Dorsolateral prefrontal cortex (tissue), 122 donors: ENCODE measurements at places on chromosomes 7 and 10.
A peak's percentile ranks its signal among the peaks of the same experiment; 100 is the strongest.

- DNase-seq = no peak
Measured at GRCh38 chr7:1243964-1244416, 11.3 kb downstream of the UNCX start.

- no peak for DNase-seq
Measured at GRCh38 chr10:14659626-14660196, 115.0 kb downstream of the FAM107B start.

GRCh38 chr10:72337039-72337629 is 17.6 kb downstream of the DNAJB12 start:
- DNase-seq = peak; percentile 80

GRCh38 chr7:19439517-19439916 is 269.3 kb downstream of the POLR1F start:
- no peak for DNase-seq

DNA sequence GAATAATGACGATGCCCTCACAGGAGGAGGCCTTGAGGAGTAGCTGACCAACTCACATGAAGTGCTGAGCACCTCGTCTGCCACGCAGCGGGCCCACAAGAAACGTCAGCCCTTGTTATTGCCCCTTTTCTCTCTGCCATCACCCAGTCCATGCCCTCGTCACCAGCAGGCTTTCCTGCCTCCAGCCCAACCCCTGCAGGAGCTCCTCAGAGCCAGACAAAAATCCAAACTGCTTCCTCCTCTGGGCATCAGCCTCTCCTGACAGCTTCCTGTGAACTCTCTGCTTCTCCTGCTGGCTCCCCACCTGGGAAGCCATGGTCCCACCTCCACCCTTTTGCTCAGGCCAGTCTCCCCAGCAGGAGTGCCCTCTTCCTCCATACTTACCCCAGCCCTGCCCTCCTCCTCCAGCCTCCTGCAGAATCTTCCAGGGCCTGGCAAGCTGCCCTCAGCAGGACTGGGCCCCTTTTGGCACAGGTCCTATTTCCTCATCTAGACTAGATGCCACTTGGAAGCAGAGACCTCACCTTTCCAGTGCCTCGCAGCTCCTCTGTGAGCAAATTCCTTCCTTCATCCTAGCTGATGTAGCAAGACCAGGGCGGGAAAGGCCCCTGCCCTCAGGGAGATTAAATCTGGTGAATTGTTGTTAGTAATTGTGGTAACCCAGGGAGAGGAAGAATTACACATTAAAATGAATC is 115.1 kb downstream of the C10orf105 start:
- no peak for DNase-seq

- no peak for DNase-seq
Measured at GRCh38 chr7:146249272-146249671, 132.7 kb downstream of the CNTNAP2 start.

- no peak for DNase-seq
Measured at GRCh38 chr10:131944412-131944811, 37.3 kb downstream of the BNIP3 start.

DNA sequence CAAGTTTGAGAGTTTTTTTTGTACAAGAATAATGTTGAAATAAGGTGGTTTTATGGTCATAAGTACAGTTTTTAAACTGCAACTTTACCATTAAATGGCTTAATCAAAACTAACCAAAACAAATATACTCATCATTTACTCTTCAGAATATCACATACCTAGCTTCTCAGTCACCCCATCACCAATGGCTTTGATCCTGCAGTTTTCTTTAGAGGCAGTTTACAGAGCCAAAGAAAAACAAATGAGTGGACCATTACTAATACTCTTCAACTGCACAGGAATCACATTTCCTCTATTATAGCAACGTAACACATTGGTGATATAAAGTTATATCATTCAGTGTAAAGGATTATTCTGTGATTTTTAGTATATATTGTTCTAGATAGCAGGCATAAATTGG is 576.1 kb upstream of the LRRTM3 start:
- no peak for DNase-seq

DNA sequence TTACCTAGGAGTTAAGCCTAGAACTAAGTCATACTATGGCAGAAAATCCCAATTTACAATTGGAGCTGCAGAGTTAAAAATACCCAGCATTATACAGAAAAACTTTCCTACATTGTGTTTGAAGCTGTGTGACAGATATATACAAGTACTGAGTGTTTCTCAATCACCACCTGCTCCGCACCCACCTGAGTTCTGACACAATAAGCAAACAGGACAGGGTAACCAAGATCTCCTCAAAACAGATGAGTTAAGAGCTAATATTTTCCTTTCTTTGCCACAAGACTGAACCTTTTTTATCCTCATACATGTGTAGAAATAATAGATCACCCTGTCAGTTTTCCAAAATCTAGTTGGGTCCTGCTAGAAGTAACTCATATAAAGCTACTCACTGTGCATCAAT is 186.3 kb downstream of the DOCK4 start:
- no peak for DNase-seq

DNA sequence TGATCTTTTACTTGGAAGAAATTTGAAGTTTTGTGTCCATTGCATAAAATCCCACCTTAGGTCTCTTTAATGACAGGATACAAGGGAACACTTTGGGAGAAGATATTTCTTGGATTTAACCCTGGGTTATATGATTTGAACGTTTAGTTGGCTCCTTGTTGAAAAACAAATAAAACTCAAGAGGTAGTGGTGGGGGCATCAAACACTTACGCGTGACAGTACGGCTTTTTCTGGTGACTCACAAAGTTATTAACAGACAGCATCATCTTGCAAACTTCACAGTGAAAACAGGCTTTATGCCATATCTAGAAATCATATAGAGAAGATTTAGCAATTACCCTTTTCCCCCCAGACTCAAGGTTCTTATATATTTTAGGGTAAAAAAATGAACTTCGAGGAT is 699 bp downstream of the NRAP start:
- DNase-seq = no peak
